WTC11 (cell line): ENCODE measurements at places on chromosomes 11 and 22. TPM values are rescaled to one million over a fixed set of nuclear protein-coding genes. Genes with fewer than 3 reads are reported as not detected.

- peaks cover 28% of the 10 kb centered on the region for H3K4me1 ChIP-seq
- peak overlapping the region; percentile 20 for H3K27ac ChIP-seq
- peak; percentile 70 for DNase-seq
- H3K36me3 ChIP-seq = no peaks in the 10 kb centered on the region
- H3K27me3 ChIP-seq = peaks cover 3% of the 10 kb centered on the region; the same call in 1 of the 2 replicates
Observed at GRCh38 chr22:35627267-35628041, 10.3 kb upstream of the MB start.

GRCh38 chr22:42948294-42948693 lies 66.7 kb downstream of the PACSIN2 start:
- no peak overlapping the region for H3K27ac ChIP-seq
- no peaks in the 10 kb centered on the region for H3K27me3 ChIP-seq
- H3K4me3 ChIP-seq = no peak overlapping the region
- DNase-seq = no peak
- peaks cover 54% of the 10 kb centered on the region for H3K4me1 ChIP-seq
- no peaks in the 10 kb centered on the region for H3K36me3 ChIP-seq

- no peak for DNase-seq
- H3K4me1 ChIP-seq = peaks cover 26% of the 10 kb centered on the region
- H3K27ac ChIP-seq = no peak overlapping the region
- H3K36me3 ChIP-seq = no peaks in the 10 kb centered on the region
- H3K27me3 ChIP-seq = no peaks in the 10 kb centered on the region
- H3K4me3 ChIP-seq = no peak overlapping the region
Observed at GRCh38 chr11:60339356-60339755, 12.3 kb downstream of the MS4A6E start.

- H3K27ac ChIP-seq = peak overlapping the region; percentile 60; the same call in 1 of the 2 replicates
- H3K4me3 ChIP-seq = peak overlapping the region; percentile 84
- DNase-seq = peak; percentile 36
- no peaks in the 10 kb centered on the region for H3K36me3 ChIP-seq
- peaks cover 41% of the 10 kb centered on the region for H3K4me1 ChIP-seq
Observed at GRCh38 chr22:37806409-37807333, 1.1 kb upstream of the GCAT start.

- H3K27me3 ChIP-seq = no peaks in the 10 kb centered on the region
- no peak for DNase-seq
- H3K4me1 ChIP-seq = peaks cover 6% of the 10 kb centered on the region
- no peak overlapping the region for H3K27ac ChIP-seq
- no peaks in the 10 kb centered on the region for H3K36me3 ChIP-seq
- no peak overlapping the region for H3K4me3 ChIP-seq
Observed at GRCh38 chr11:12266132-12266531, 111.2 kb upstream of the PARVA start.

DNA sequence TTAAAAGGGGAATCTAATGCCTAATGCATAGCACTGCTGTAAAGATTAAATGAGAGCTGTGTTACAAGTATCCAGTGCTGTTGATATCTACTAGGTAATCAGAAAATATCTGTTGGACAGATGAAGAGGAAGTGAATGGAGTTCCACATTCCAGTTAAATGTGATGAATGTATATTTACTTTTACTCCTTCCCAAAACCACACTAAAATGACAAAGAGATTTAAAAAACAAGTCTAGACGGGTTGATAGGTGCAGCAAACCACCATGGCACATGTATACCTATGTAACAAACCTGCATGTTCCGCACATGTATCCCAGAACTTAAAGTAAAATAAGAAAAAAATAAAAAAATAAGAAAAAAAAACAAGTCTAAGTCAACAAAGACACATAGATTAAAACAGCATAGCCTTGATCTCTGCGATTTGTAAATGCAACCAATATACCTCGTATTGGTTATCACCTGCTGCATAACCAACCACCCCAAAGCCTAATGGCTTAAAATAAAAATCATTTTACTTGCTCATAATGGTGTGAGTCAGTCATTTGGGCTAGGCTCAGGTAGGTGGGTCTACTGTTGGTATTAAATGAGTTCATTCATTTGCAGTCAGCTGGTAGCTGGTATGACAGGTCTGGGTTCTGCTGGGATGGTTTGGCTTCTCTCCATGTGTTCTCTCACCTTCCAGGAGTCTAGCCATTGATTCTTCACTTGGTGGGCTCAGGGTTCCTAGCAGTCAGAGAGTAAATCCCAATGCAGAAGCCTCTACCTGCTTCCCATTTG lies 39.7 kb upstream of the SLC6A5 start:
- no peak overlapping the region for H3K4me3 ChIP-seq
- H3K27ac ChIP-seq = no peak overlapping the region
- DNase-seq = no peak
- no peaks in the 10 kb centered on the region for H3K27me3 ChIP-seq
- no peaks in the 10 kb centered on the region for H3K4me1 ChIP-seq
- H3K36me3 ChIP-seq = peaks cover 19% of the 10 kb centered on the region

DNA sequence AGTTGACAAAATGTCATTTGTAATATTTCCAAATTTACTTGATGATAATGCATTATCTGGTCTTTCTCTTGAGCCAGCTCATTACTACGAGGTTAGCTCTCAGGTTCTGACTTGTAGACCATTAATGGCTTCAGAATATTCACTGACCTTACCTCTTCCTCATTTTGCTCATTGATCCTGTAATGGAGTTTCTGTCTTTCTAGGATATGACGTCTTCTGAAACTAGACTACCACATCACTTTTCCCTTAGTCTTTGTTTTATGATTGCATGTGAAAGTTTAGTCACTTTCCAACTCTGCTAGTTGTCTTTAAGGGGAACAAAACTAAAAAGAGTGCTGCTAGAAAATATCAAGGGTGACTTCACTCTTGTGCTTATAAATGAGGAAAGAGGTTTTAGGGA lies 697.6 kb downstream of the JRKL start:
- H3K36me3 ChIP-seq = no peaks in the 10 kb centered on the region
- no peak overlapping the region for H3K4me3 ChIP-seq

- H3K27me3 ChIP-seq = no peaks in the 10 kb centered on the region; the same call in 1 of the 2 replicates
- H3K4me1 ChIP-seq = no peaks in the 10 kb centered on the region
- H3K4me3 ChIP-seq = no peak overlapping the region
- no peak overlapping the region for H3K27ac ChIP-seq
- no peak for DNase-seq
- H3K36me3 ChIP-seq = no peaks in the 10 kb centered on the region
Observed at GRCh38 chr11:126764231-126764630, 236.3 kb downstream of the KIRREL3 start.

GRCh38 chr11:33533386-33534052 lies 167.1 kb downstream of the C11orf91 start:
- H3K4me1 ChIP-seq = no peaks in the 10 kb centered on the region; the same call in 1 of the 2 replicates
- no peak overlapping the region for H3K27ac ChIP-seq
- H3K36me3 ChIP-seq = 0 out of 2 replicates have a peak, but pooled peaks cover 3% of the 10 kb centered on the region

The SCUBE2 gene
- 0.64 to 1.9 TPM (median 1.2 TPM) in 3 replicates for total RNA-seq

The CCND1 gene
- total RNA-seq = 212 to 224 TPM (median 224 TPM) in 3 replicates

The MUC6 gene
- total RNA-seq = 0.05 to 0.13 TPM (median 0.07 TPM) in 3 replicates

The KDM4E gene
- not detected in 3 replicates for total RNA-seq

The PLXNB2 gene
- total RNA-seq = 110 to 113 TPM (median 111 TPM) in 3 replicates

The CFAP300 gene
- total RNA-seq = 1.1 to 2.2 TPM (median 1.9 TPM) in 3 replicates

The ZNF280A gene
- 0.22 to 0.44 TPM (median 0.30 TPM) in 3 replicates for total RNA-seq

The TMPRSS6 gene
- total RNA-seq = 0.11 to 0.14 TPM in 2 of 3 replicates, not detected in the other

The TMPRSS13 gene
- total RNA-seq = 0.62 to 1.1 TPM (median 0.63 TPM) in 3 replicates
